Thymus (tissue), 14 donors: ENCODE measurements at places on chromosomes 7 and 10.

DNA sequence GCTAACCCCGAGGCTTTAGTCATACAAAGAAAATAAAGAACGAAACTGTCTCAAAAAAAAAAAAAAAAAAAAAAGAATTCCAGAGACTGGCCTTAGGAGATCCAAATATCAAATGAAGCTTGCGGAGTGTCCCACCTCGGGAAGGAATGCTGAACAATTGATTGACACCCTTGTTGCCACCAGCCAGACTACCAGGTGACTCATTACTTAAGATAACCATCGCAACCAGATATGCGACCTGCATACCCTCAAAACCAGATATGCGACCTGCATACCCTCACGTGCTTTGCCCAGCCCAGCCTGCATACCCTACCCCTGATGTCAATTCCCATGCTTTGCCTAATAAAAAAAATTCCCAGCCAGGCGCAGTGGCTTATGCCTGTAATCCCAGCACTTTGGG is 2.7 kb upstream of the PRKRIP1 start:
- no peak overlapping the region for H3K27ac ChIP-seq
- peaks cover 14% of the 10 kb centered on the region for H3K36me3 ChIP-seq
- H3K4me3 ChIP-seq = no peak overlapping the region

- no peaks in the 10 kb centered on the region for H3K27me3 ChIP-seq
- no peak overlapping the region for H3K27ac ChIP-seq
- no peak for DNase-seq
- no peaks in the 10 kb centered on the region for H3K36me3 ChIP-seq
- no peak overlapping the region for H3K4me3 ChIP-seq
- H3K4me1 ChIP-seq = no peaks in the 10 kb centered on the region
These were observed 23.4 kb downstream of the LEP start for GRCh38 chr7:128264477-128264876.

DNA sequence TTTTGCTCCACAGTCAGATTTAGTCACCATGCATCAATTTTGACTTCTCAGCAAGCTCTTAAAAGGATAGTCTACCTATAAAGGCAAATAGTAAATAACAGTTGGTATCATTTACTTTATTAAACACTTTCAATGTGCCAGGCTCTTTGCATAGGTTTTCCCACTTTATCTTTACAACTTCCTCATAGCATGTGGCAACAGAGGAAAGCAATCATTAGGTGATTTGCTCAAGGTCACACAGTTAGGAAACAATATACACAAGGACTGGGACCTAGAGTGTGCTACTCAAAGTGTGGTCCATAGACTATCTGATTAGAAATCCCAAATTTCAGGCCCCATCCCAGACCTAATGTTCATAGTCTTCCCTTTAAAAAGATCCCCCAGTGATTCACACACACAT is 212.3 kb downstream of the MTERF1 start:
- DNase-seq = no peak
- no peak overlapping the region for H3K27ac ChIP-seq
- H3K4me3 ChIP-seq = no peak overlapping the region

- DNase-seq = no peak
- H3K4me1 ChIP-seq = no peaks in the 10 kb centered on the region
- H3K36me3 ChIP-seq = no peaks in the 10 kb centered on the region
- H3K27me3 ChIP-seq = no peaks in the 10 kb centered on the region
- H3K4me3 ChIP-seq = no peak overlapping the region
These were observed 30.2 kb downstream of the COBL start for GRCh38 chr7:51286401-51286800.

DNA sequence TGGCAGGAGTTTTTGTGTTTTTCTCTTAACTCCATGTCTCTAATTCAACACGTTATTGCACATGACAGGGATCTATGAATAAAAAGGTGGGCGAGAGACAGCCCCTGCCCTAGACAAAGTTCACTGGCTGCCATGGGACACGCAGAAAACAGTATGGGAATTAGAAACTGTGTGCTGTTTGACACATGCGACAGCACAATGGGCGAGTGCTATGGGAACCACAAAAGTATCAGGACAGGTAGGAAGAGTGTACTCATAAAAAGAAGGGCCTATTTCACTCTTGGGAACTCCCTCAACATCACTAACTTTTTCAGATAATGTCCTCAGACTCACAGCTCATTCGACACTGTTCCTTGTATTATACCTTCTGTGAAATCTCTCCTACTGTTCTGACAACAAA is 45.7 kb downstream of the MINDY3 start:
- no peaks in the 10 kb centered on the region for H3K4me1 ChIP-seq
- peaks cover 6% of the 10 kb centered on the region for H3K36me3 ChIP-seq
- H3K4me3 ChIP-seq = no peak overlapping the region
- H3K27ac ChIP-seq = no peak overlapping the region

GRCh38 chr7:141475679-141476078 is 75.5 kb upstream of the AGK start:
- DNase-seq = no peak
- H3K27ac ChIP-seq = no peak overlapping the region
- H3K4me3 ChIP-seq = no peak overlapping the region
- H3K4me1 ChIP-seq = no peaks in the 10 kb centered on the region
- H3K27me3 ChIP-seq = no peaks in the 10 kb centered on the region
- H3K36me3 ChIP-seq = no peaks in the 10 kb centered on the region

- no peaks in the 10 kb centered on the region for H3K36me3 ChIP-seq
- H3K4me3 ChIP-seq = no peak overlapping the region
- no peak for DNase-seq
- H3K27ac ChIP-seq = no peak overlapping the region
- H3K27me3 ChIP-seq = no peaks in the 10 kb centered on the region
These were observed 115.9 kb upstream of the CACUL1 start for GRCh38 chr10:118870467-118871243.

DNA sequence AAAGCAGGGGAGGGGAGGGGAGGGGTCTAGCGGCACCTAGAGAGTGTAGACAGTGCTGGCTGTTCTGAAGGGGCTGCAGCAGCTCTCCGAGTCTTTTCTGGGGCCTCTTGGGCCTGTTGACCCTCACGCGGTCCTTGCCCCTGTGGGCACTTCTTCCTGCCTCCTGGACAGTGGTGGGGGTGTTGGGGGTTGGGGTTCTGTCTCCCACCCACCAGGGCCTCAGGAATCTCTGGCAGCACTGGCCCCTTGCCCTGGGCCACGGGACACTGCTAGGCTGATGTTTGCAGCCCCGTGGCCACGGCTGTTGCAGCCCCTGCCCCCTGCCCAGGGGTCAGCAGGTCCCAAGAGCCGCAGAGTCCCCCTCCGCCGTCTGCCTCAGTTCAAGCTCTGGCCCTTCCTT is 68.9 kb upstream of the INPP5A start:
- no peak for DNase-seq
- no peak overlapping the region for H3K27ac ChIP-seq
- peaks cover 9% of the 10 kb centered on the region for H3K27me3 ChIP-seq
- H3K4me3 ChIP-seq = no peak overlapping the region
- H3K36me3 ChIP-seq = no peaks in the 10 kb centered on the region

- H3K4me3 ChIP-seq = no peak overlapping the region
- H3K27ac ChIP-seq = peak overlapping the region; percentile 40
- H3K4me1 ChIP-seq = no peaks in the 10 kb centered on the region
- H3K27me3 ChIP-seq = peaks cover 13% of the 10 kb centered on the region
These were observed 40.3 kb downstream of the NRCAM start for GRCh38 chr7:108415821-108416536.

DNA sequence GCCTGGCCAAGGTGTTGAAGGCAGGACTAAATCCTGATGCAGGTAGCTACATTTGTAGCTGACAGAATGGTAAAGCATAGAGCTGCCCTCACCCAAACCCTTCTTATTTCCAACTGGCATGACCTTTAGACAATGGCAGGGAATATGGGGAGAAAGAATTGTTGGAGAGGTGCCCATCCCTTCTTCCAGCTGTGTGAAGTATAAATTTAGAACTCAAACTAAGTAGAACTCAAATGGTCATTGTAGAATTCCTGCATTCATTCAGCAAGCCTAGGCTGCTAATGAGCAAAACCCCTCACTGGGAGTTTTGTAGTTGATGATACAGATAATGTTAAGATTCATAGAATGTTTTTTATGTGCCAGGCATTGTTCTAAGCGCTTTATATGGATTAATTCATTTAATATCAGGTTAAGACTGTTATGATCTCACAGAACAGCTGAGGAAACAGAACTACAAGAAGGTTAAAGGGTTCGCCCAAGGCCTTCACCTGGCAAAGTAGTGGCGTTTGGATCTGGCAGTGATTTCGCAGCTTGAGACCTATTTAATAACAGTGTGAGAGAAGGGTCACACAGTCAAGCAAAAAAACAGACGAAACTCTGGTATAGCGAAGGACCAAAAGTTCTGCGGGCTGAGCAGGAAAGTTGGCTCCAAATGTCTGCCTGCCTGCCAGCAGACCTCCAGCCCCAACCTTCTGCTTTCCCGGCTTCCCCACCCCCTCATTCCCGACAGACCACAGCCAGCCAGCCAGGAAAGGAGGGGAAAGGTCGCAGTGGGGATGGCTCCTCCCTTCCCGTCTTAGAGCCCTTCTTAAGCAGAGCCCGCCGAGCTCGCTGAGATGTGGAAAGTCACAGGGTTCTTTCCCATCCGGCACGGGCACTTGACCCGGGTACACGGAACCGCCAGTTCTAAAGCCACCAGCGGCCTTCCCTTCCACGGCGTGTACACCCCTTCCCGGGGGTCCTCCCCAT is 1.6 kb upstream of the HILPDA start:
- H3K27ac ChIP-seq = peak overlapping the region; percentile 67
- peaks cover 3% of the 10 kb centered on the region for H3K36me3 ChIP-seq
- H3K27me3 ChIP-seq = peaks cover 2% of the 10 kb centered on the region
- no peak for DNase-seq
- peaks cover 13% of the 10 kb centered on the region for H3K4me1 ChIP-seq

DNA sequence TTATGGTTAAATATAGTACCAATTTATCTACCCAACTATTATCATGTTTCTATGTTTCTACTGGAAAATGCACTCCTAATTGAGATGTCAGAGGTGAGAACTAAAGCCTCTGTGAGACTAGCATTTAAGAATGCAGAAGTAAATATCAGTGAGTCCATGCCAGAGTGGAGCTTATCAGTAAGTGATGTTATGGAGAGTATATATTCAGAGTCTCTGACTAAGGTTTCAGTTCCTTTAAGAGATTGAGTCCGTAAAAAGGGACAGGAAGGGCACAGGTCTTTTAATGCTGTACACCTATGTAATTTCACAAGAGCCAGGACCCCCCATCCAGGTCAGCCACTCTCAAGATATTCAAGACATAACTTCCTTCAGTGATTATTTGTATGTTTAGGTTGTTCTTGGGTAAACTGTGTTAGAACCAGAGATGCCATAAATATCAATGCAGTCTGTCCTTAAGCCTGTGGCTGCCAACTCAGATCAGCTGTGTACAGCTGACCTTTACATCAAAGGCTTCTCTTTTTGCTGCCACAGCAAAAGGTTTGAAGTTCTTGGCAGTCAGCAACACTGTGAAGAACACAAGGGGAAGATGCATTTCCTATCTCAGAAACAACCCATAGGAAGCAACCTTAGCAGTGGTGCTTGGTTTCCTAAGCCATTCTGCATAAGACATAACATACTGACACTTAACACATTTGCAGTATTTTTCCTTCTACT is 244.8 kb downstream of the BICC1 start:
- DNase-seq = no peak

DNA sequence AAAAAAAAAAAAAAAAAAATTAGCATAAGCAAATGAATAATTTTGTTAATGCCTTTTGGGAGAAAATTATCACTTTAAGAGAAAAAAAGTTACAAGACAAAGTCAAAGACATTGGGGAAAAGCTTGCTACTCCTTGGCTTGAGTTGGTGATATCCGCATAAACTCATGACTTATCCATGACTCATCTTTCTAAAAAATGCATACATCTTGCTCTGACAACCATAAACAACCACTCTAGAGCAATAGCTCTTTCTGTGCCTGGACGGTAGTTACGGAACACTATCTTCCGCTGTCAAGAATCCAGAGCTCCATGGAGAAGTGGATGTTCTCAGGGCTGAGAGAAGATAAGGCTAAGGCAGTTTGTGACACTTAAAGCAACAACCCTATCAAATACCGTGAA is 281.1 kb upstream of the PFKP start:
- DNase-seq = no peak
- H3K36me3 ChIP-seq = no peaks in the 10 kb centered on the region
- no peaks in the 10 kb centered on the region for H3K4me1 ChIP-seq

- H3K36me3 ChIP-seq = no peaks in the 10 kb centered on the region
- no peak overlapping the region for H3K4me3 ChIP-seq
- no peaks in the 10 kb centered on the region for H3K4me1 ChIP-seq
- DNase-seq = no peak
These were observed 118.6 kb downstream of the PON1 start for GRCh38 chr7:95205665-95206225.

DNA sequence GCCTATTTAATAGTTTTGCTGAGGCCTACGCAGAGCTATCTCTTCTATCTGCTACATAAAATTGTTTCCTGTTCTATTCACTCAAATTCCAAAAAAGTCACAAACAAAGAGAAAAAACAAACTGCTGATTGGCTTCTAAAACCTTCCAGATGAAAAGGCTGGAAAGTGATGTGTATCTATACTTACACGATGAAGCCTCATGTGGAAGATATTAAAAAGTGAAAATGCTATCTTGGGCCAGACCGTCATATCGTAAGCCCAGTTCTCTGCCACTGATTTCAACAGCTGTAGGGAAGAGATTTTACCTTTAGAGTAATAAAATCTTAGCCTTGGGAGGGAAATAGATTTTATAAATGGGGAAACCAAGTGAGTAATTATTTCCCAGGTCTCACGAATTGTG is 394.8 kb downstream of the KIF20B start:
- DNase-seq = no peak
- no peak overlapping the region for H3K4me3 ChIP-seq
- H3K27ac ChIP-seq = no peak overlapping the region
- H3K36me3 ChIP-seq = no peaks in the 10 kb centered on the region
- H3K4me1 ChIP-seq = no peaks in the 10 kb centered on the region
- H3K27me3 ChIP-seq = no peaks in the 10 kb centered on the region

- H3K4me3 ChIP-seq = no peak overlapping the region
- H3K27me3 ChIP-seq = no peaks in the 10 kb centered on the region
- no peak overlapping the region for H3K27ac ChIP-seq
- no peak for DNase-seq
- no peaks in the 10 kb centered on the region for H3K4me1 ChIP-seq
These were observed 57.1 kb upstream of the CYP2C18 start for GRCh38 chr10:94626476-94626875.

DNA sequence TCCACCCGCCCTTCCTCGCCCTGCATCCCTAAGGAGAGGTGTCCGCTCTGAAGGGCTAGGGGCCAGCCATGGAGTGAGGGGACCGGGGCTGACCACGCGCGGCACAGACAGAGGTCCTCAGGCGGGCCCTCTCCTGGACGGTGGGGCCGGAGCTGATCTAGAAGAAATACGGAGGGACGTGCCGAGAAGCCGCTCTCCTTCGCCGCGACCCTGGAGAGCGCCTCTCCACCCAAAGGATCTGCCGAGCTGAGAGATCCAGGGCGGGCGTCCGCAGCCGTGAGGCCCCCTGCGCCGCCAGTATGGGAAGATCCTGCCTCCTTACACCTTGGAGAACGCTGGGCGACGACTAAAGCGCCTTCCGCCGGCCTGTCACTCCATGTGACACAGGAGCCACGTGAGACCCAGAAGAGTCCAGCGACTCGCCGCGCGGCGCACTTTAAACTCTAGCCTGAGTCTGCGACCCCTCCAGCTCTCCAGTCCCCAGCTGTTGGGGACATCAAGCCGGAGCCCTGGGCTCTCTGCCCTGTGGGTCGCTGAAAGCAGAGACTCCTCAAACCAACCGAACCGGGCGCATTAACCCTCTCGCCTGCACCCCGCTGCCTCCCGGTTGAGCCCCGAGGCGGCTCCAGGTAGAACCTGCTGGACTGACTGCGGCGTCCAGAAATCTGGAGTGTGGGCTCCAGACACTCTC is 1.5 kb upstream of the SFMBT2 start:
- DNase-seq = no peak
- H3K4me1 ChIP-seq = peaks cover 10% of the 10 kb centered on the region
- H3K27me3 ChIP-seq = peaks cover 54% of the 10 kb centered on the region
- peak overlapping the region; percentile 72 for H3K4me3 ChIP-seq
